Activated CD4-positive, alpha-beta T cell treated with anti-CD3 and anti-CD28 coated beads, Interleukin-2, amount 10 ng/mL, durations not matched to agents 24 days and 14 days (primary cell): ENCODE measurements at places on chromosomes 4 and X.

GRCh38 chr4:142579443-142579842 lies 266.7 kb downstream of the INPP4B start:
- DNase-seq: no peak

GRCh38 chr4:113587156-113587555 lies 174.4 kb downstream of the CAMK2D start:
- DNase-seq: no peak

GRCh38 chr4:74793757-74794381 lies 454 bp downstream of the BTC start:
- no peak for DNase-seq

DNA sequence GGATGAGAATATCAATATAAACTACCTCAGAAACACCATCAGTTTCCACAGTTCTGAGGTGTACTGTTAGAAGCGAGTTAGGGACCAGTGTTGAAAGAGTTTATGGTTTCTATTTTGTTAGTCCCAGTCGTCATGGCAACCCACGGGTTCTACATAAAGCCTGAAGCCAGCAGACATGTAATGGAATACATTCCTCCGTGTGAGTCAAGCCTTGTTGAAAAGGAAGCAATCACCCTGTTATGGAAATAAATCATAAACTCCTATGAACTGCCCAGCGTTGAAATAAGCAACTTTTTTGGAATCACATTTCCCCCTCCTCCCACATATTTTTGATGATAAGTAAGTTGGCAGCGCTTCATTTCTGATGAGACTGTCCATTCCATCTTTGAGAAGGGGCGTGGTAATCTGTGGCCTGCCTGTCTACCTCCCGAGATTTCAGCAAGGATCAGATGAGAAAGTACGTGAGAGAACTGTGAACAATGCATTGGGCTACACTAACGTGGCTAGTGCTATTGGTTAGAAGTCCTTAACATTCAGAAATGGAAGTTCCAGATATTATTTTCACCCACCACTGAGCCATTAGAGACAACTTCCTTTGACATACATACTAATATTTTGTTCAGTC lies 40.4 kb upstream of the PDHA1 start:
- DNase-seq: no peak

DNA sequence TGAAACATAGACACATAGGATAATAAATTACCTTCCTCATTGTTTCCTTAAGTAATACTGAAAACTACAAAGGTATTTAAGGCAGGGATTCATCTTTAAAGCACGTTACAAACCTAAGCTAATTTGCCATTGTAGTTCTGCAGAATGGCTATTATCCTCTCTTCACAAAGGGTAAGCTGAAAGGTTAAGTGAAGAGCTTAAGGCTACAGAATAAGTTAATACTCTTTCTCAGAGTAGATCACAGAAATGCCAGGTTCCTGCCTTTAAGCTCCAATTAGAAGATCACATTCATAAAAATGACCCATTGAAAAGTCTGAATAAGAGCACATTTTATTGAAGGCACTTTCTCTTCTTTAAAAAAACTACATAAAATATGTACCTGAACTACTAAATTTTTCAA lies 42.1 kb upstream of the PRDM5 start:
- DNase-seq: no peak

DNA sequence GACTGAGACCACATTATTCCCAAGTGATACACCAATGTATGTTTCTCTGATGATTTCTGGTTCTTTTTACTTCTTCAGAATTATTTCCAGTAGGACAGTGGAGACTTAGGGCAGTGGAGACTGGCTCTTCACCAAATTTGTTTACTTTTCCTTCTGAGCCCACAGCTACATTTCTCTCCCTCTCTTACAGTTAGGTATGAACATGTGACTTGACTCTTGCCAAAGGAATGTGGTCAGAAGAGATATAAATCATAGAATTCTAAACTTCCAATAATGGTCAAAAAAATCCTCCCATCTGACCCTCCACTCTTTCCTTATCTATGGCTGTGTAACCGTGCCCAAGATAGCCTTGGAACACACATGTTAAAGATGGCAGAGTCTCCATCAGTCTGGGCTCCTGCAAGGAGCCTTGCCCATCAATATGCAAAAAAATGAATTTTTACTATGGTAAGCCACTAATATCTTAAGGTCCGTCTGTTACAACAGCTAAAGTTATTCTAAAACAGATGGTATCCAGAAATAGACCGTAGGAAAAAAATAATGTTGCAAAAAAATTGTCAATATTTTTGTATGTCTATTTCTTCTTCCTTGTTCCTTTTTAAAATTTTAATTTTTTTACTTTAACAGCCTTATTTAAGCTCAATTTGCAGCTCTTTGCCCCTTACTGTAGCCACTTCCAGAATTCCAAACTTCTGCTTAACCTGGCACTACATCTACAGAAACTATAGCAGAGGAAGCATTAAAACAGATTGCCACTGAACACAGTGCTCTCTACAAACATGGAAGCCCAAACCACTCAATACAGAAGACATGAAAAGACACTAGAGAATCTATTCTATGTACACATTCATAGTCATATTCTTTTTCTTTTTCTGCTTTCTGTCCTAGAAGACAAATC lies 260.7 kb downstream of the COL25A1 start:
- no peak for DNase-seq
